ENCODE measurements at places on chromosomes 2 and 18. TPM values are rescaled to one million over a fixed set of nuclear protein-coding genes. Genes with fewer than 3 reads are reported as not detected.

Gene SH3YL1
- 17.9 TPM for total RNA-seq

Gene TFPI
- 1,146 TPM for total RNA-seq

Gene LDLRAD4
- total RNA-seq, result 15.9 TPM

Gene REG3A
- not detected for total RNA-seq

Gene GAREM1
- 1.4 TPM for total RNA-seq

Gene ZNF142
- 14.1 TPM for total RNA-seq

Gene KCNG2
- 0.51 TPM for total RNA-seq

DNA sequence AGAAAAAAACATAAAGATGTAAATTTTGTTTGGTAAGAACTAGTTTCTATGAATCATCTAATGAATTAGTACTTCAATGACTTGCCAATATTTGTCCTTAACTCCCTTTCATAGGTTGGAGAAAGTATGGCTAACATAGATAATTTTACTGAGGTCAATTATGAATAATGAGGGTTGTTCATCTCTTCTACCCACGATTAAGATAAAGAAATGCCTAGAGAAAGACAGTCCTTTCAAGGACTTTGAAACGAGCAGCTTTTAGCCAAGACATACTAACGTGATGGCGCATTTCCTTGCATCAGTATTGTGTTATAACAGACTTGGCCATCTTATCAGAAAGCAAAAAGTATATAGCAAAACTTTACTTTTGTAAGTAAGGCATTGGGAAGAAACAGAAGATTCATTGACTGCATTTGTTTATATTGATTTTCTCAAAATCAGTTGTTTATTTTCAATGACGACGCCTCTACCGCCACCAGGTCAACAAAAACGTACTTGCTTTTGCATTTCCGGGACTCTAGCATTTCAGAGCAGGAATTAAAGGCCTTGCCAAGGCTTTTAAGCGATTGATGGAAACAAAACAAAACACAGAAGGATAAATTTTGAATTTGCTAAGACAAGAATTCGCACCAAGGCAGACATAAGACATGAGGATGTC lies 961 bp downstream of the RBM43 start:
- DNase-seq, result no peak

GRCh38 chr2:204691911-204692510 lies 146.7 kb downstream of the PARD3B start:
- peak; percentile 93 for DNase-seq

DNA sequence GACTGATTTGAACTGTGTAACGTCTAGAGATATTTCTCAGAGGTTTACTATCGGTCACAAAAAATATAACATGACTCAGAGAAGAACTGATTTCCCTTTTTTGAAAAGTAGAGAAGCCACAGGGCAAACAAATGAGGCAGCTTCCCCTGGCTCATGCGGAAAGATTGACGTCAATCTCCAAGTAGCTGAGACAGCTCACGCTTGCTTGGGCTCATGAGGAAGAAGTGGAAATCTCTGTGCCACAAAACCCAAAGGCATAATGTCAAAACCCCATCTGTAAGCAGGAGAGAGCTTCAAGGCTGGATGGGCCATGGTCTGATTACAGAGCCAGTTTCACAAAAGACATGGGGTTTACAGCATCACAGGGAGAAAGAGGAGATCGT lies 188.1 kb downstream of the ARL4C start:
- peak; percentile 70 for DNase-seq

DNA sequence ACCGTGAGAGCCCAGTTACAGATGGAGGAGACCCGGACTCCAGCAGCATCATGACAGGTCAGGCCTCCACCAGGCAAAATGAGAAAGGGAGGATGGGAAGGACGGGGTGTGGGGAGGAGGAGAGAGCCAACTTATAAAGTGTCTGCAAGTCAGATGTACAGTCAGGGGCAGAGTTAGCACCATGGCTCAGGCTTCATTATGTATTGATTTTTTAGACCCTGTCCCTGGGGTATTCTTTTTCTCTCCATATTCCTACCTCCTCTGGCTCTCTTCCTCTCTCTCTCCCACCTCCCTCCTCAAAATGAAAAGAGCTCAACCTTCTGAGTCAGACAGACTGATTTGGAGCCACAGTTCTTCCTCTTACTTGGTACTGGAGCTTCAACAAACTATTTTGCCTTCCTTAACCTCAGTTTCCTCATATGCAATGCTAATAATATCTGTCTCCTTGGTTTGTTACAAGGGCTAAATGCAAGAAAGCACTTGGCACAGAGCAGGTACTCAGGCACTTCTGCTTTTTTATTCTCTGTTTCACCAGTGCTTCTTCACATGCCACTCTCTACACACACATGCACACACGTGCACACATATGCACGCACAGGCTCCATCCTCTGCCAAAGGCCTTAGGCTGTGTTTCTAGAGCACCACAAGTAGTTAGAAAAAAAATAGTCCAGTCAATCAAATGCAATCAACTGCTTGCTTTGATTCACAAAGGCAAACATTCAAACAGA lies 92.3 kb upstream of the PKDCC start:
- no peak for DNase-seq

GRCh38 chr2:152126664-152127063 lies 27.8 kb upstream of the CACNB4 start:
- DNase-seq, result no peak

GRCh38 chr2:239214725-239215124 lies 186.1 kb downstream of the HDAC4 start:
- DNase-seq, result no peak

GRCh38 chr2:16140771-16141640 lies 200.7 kb downstream of the MYCN start:
- DNase-seq, result no peak

- DNase-seq, result no peak
Measured at GRCh38 chr2:71711133-71711855, 257.9 kb downstream of the DYSF start.

- DNase-seq, result no peak
Measured at GRCh38 chr2:135582383-135582782, 51.1 kb downstream of the R3HDM1 start.

- no peak for DNase-seq
Measured at GRCh38 chr2:26184121-26184520, 11.2 kb downstream of the GAREM2 start.

GRCh38 chr2:190763901-190764514 lies 115.1 kb downstream of the NAB1 start:
- no peak for DNase-seq

DNA sequence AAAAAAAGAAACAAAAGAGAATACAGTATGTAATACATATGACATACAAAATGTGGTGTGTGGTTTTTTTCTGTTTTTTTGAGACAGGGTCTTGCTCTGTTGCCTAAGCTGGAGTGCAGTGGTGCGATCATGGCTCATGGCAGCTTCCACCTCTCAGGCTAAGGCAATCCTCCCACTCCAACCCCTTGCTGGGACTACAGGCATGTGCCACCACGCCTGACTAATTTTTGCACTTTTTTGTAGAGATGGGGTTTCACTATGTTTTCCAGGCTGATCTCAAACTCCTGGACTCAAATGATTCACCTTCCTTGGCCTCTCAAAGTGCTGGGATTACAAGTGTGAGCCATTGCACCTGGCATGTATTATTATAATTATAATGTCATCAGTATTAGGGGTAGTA lies 38.9 kb downstream of the DHX57 start:
- no peak for DNase-seq

GRCh38 chr2:29343830-29344229 lies 228.6 kb downstream of the CLIP4 start:
- DNase-seq, result no peak

GRCh38 chr18:53544917-53545316 lies 679.6 kb downstream of the MBD2 start:
- DNase-seq, result no peak

GRCh38 chr2:217625557-217626169 lies 377.1 kb downstream of the TNS1 start:
- no peak for DNase-seq

DNA sequence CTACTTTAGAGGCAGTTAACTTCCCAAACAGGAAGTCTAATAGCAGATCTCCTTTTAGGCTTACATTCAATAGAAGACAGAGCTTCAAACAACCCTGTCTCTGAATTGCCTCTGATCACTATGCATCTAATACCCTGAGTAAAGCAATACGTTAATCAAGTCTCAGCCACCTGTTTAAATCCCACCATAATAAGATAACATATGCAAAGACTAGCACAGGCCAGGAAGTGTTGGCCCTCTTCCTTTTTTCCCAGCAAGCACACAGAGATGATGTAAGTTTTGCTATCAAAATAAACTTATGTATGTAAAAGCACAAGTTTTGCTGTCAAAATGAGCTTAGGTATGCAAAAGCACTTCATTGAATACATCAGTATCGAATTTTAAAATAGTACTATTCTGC lies 385.5 kb downstream of the RND3 start:
- no peak for DNase-seq

- DNase-seq, result no peak
Measured at GRCh38 chr18:54147439-54147838, 77.0 kb downstream of the MBD2 start.

DNA sequence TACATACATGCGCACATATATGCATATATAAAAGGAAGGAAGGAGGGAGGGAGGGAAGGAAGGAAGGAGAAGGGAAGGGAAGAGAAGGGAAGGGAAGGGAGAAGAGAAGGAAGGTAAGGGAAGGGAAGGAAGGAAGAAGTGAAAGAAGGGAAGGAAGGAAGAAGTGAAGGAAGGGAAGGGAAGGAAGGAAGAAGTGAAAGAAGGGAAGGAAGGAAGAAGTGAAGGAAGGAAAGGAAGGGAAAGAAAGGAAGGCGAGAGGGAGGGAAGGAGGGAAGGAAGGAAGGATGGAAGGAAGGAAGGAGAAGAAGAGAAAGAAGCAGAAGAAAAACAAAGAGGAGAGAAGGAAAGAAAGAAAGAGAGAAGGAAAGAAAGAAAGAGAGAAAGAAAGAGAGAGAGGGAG lies 16.9 kb downstream of the COL6A3 start:
- no peak for DNase-seq

Measured in dermis blood vessel endothelial cell (primary cell).